ENCODE measurements at places on chromosomes 16 and 17.

GRCh38 chr16:73220836-73221235 is 172.9 kb upstream of the ZFHX3 start:
- no peak for DNase-seq

GRCh38 chr17:51941272-51941671 is 217.2 kb downstream of the CA10 start:
- no peak for DNase-seq

DNA sequence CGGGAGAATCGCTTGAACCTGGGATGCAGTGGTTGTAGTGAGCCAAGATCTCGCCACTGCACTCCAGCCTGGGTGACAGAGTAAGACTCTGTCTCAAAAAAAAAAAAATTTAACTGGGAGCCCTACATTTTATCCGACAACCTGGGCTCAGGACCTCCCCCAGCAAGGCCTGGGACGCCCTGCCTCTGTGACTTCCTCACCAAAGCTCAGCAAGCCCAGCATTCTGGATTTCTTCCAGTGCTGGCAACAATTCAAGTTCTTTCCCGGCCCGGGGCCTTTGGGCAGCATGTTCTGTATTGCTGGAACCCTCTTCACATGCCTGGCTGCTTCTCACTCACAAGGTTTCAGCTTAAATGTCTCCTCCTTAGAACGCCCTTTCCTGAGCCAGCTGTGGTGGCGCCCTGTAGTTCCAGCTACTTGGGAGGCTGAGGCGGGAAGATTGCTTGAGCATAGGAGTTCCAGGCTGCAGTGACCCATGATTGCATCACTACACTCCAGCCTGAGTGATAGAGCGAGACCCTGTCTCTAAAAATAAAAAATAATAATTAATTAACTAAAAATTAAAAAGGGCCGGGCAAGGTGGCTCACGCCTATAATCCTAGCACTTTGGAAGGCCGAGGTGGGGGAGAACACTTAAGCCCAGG is 15.9 kb upstream of the MEIOB start:
- no peak for DNase-seq

GRCh38 chr17:189444-189843 is 8.0 kb upstream of the DOC2B start:
- no peak for DNase-seq

DNA sequence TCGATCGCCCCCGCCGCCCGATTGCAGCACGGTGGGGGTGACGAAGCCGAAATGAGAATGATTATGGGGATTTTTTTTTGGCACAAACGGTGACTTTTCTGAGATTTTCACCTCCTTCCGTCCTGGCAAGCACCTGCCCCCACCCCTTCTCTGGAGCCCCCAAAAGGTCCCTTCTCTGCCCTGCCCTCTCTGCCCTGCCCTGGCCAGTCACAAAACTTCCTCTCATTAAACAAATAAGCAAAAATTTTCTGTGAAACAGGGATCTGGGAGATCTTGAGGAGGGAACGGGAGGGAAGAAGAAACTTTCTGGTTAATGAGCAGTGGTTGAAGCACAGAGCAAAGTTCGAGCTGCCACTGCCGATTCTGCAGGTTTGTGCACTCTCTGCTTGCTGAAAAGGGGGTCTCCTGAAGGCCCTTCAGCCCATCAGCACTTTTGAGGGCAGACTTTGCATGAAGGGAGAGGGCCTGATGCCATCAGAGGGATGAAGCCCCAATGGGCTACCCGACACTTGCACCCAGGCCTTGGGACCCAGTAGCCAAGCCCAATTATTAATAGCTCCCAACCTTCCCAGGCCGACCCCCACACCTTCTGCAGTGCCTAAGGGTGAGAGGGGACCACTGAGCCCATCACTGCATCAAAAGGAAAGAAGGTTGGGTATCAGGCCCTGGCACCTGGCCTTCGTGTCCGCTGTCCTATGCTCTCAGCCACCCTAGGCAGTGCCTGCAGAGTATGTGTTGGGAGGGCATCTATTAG is 1.0 kb upstream of the HOXB8 start:
- DNase-seq = no peak

GRCh38 chr17:31371511-31372097 is 19.9 kb upstream of the RAB11FIP4 start:
- DNase-seq = no peak

DNA sequence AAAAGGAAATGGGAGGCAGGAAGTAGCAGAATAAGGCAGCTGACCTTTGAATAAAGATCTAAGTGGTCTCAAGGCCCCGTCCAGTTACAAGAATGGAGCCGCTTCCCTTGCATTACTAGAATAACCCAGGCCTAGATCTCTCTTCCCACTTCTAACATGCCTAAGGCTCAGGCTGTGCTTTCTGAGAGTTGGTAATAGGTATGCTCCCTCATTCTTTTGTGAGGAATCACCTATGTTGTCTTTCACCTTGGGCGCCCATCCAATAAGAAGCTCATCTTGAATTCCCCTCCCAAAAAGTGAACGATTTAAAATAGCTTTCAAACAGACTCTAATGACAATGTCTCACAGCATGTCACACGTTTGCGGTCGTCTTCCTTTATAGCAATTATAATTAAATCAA is 101.2 kb downstream of the KCNJ2 start:
- DNase-seq = no peak

- no peak for DNase-seq
These were observed 140.6 kb downstream of the CLEC16A start for GRCh38 chr16:11084876-11085485.

GRCh38 chr16:28145796-28146195 is 66.0 kb downstream of the XPO6 start:
- DNase-seq = no peak

Measured in memory B cell (primary cell).